Omental fat pad (tissue), 4 donors: ENCODE measurements at places on chromosomes 2 and 18.

GRCh38 chr2:7057865-7058400 is 140.7 kb downstream of the RNF144A start:
- DNase-seq = no peak

GRCh38 chr2:109526442-109526970 is 87.3 kb downstream of the SEPTIN10 start:
- DNase-seq = no peak

GRCh38 chr2:6072276-6072675 is 380.1 kb downstream of the SOX11 start:
- no peak for DNase-seq

- DNase-seq = no peak
These were observed 80.9 kb downstream of the NABP1 start for GRCh38 chr2:191758518-191759507.

- DNase-seq = no peak
These were observed 164.6 kb downstream of the HDAC4 start for GRCh38 chr2:239236043-239236807.

- no peak for DNase-seq
These were observed 4.6 kb downstream of the NEURL3 start for GRCh38 chr2:96500385-96501066.

DNA sequence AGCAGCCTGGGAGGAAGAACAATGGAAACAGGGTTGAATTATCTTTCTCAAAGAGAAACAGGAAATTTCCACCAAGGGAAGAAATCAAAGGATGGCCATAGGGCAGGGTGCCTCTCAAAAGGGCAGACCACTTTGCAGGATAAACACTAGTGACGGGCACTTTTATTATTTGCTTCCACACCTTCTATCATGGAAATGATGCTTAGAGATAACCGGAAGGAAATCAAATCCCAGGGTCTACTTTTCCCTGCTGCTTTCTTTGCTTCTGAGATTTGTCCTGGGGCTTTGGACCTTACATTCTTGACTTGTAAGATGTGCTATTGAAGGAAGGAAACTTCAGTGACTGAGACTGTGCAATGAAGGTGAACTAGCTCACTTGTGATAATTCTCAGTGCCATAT is 1.1 kb upstream of the SCN9A start:
- DNase-seq = no peak

- DNase-seq = no peak
These were observed 148.6 kb downstream of the ZNF236 start for GRCh38 chr18:76970770-76971559.

- no peak for DNase-seq
These were observed 196.4 kb upstream of the NABP1 start for GRCh38 chr2:191481305-191482070.

DNA sequence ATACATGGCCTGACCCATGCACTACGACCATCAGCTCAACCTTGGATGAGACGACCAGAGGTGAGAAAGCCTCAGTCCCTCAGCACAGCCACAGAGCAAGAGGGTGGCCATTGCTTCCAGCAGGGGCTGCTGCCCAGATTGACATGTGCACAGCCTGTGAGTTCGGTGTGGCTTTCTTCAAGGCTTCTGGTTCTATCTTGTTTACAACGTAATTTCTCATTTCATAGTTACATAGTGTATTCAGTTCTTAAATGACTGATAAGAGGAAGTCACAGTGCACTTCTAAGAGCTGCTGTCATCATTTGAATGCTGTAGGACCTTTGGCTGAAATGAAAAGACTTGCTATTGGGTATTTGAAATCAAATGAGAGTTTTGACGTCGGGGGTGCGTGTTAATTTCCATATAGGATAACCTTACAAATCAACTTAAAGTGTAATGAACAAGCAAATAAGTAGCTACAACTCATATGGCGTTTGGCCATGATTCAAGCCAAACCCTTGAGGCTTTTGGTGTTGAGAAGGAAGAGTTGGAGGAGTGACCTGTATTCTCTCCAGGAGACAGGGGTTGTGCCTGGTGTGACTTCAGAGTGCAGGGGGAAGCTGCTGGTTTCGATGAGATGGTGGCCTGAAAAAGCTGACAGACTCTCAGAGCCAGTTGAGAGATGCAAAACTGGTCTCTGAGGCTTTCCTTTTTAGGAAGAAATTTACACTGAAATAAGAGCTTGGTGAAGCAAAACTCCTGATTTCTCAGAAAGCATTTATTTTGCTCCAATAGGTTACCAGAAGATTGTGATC is 51.0 kb downstream of the TSHZ1 start:
- DNase-seq = no peak

DNA sequence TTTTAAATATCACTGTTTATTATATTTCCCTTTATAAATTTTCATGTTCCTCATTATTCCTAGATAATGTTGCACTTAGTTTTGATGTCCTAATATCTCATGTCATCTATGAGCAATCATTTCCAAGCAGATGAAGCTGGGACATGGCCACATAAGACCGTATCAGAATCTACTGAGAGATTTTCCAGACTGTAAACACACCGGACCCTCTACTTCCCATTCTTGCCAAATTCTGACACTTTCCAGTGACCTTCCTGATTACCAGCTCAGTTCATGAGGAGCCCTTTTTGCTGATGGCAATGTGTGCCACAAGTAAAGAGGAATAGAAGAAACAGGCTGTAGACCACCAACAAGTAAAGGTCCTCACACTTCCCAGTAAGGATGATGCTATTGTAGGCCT is 20.3 kb upstream of the PDE1A start:
- DNase-seq = no peak

DNA sequence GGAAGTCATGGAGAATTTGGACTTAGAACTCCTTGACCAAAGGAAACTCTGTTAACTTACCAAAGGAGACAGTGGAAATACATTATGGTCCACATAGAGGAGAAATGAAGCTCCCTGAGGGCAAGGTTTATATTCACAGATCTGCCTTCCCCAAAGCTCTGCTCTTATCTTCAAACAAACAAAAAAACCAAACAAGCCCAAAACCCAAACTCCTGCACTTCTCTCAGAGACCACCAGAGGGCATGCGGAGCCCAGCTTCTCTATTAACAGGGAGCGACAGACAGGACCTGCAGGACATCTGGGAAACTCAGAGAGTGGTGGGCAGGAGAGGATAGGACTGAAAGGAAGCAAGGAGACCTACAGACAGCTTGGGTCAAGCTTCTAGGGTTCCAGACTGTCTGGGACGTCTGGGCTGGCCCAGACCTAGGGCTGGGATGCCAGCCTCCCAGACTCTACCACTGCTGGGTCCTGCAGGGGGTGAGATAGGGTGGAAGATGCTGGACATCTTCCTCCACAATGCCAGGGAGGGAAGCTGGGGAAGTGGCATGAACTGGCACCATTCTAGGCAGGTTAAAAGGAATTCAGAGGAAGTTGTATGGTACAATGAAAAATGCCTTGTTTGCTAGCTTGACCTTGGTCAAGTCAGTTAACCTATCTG is 4.0 kb upstream of the WNT10A start:
- DNase-seq = peak; percentile 70

DNA sequence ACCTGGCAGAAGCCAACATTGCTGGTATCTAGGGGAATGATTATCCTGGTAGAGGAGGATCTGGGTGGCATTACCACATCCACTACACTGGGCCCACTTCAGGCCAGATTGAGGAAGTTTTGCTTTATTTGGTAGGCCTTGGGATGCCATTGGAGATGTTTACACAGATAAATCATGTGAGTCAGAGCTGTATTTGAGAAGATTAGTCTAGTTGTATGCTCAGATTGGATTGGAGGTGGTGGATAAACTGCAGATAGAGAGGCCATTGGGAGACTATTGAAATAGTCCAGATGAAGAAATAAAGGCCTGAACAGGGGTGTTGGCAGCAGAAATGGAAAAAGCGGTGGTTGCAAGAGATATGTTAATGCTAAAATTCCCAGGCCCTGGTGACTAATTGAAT is 81.5 kb downstream of the EFEMP1 start:
- DNase-seq = no peak

GRCh38 chr2:223976635-223977226 is 19.5 kb downstream of the MRPL44 start:
- DNase-seq = no peak

GRCh38 chr2:11812466-11813248 is 66.2 kb downstream of the LPIN1 start:
- no peak for DNase-seq

- no peak for DNase-seq
These were observed 165.3 kb upstream of the CDH2 start for GRCh38 chr18:28342231-28342630.

GRCh38 chr2:50086450-50086849 is 932.1 kb upstream of the FSHR start:
- no peak for DNase-seq

- no peak for DNase-seq
These were observed 162.7 kb downstream of the PPP1R1C start for GRCh38 chr2:182148344-182148743.

- DNase-seq = no peak
These were observed 155.4 kb downstream of the ASB1 start for GRCh38 chr2:238582159-238582558.

- DNase-seq = no peak
These were observed 21.6 kb downstream of the LDLRAD4 start for GRCh38 chr18:13240060-13240725.

GRCh38 chr2:21866316-21866715 is 742.5 kb downstream of the TDRD15 start:
- no peak for DNase-seq

DNA sequence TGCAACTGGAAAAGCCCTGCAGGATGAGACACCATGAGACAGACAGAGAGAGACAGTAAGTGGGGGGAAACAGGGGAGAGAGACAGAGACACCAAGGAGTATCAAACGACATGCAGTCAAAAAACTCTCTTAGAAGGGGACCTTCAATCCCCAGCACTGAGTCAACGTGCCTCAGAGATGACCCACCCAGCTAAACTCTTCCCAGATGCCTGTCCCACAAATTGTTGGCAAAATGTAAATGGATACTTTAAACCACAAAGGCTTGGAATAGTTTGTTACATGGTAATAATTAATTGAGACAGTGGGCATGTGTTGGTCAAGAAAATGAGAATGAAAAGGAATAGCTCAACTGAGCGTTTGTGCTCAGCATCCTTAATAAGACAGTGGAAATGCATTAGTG is 98.3 kb downstream of the GRB14 start:
- DNase-seq = no peak

DNA sequence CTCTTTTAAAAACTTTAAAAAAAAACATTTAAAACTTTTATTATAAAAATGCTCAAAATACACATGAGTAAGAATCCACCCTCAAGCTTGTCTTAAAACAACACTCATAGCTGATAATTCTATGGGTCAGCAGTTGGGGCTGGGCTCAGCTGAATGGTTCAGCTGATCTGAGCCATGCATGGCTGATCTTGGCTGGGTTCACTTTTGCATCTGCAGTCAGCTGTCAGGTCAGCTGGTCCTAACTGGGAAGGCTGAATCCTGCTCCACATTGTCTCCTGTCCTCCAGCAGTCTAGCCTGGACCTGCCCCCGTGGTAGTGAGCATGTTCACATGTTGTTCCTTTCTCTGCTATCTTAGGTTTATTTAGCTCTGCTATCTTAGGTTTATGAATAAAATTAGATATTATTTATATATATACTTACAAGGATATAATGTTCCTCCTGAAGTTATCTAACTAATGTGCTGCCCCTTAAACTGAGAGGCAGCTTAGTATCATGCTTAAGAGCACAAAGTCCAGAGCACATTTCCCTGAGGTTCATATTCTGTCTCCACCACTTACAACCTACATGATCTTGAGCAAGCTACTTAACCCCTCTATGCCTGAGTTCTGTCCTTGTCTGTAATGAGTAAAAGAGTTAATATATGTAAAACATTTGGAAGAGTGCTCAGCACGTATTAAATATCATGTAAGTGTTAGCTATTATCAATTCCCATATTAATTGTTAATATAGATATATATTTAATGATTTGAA is 309.4 kb downstream of the PTPRM start:
- DNase-seq = no peak

DNA sequence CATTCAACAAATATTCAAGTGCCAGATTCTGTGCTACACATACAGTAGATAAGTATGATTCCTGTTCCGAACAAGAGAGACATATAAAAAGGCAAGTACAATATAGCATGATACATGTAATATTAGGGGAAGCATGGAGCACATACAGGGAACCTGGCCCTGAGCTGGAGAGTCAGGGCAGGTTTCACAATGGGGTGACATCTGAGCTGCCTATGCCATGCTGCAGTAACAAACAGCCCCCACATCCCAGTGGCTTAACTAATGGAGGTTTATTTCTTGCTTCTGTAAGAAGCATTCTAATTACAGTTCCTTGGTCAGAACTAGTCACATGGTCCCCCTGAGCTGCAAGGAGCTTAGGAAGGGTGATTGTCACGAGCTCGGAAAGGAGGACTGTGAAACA is 27.3 kb upstream of the TACR1 start:
- no peak for DNase-seq

DNA sequence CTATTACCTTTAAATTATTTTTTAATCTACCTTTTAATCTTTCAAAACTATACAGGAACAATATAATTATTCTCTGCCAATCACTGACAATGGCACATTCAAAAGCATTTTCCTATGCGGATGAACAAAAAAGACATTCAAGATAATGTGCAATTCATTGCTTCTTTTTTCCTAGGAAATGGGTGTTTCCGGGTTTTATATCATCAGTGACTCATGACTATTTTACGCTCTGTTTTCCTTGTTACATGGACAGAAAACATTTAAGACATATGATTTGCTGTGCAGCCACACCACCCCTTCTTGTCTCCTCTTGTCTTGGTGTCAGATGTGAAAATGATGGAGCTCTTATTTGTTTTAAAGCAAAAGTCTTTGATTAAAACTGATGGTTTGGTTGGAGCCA is 184.7 kb upstream of the LINC00305 start:
- DNase-seq = no peak
